Thoracic aorta (tissue), 2 donors: ENCODE measurements at places on chromosomes 2 and 18.

GRCh38 chr2:55408098-55408882 lies 11.4 kb downstream of the CCDC88A start:
- DNase-seq = no peak

- no peak for DNase-seq
These were observed 164.6 kb downstream of the LDLRAD4 start for GRCh38 chr18:13382954-13383827.

DNA sequence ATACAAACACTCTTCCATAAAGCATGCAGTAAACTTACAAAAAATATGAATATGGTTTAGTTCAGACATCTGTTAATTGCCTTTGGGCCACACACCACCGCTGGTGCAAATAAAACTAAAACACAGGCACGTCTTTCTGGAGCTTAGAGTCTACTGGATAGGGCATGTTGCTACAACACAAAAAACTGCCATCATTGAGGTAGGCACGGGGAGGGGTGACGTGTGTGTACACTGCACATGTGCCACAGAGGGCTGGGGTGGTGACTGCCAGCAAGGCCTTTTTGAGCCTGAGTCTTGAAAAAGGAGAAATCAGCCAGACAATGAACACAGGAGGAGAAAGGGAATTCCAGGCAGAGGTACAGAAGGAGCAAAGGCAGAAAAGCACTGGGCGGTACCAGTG lies 5.1 kb downstream of the SERPINE2 start:
- no peak for DNase-seq

DNA sequence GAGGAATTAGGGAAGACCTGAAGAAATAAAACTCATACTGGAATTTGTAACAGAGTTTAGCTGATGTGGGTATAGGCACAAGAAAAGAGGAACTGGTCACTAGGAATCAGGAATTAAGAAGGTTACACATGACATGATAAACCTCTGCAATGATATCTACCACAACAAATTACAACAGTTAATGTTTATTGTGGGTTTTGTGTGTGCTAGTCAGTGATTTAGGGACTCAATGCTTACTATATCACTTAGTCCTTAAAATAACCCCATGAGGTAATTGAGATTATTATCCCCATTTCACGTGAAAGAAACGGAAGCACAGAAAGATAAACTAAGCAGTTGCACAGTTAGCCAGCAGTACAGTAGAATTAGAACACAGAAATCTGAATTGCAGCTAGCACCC lies 415.8 kb upstream of the ZEB2 start:
- no peak for DNase-seq

- no peak for DNase-seq
These were observed 36.1 kb downstream of the METTL21A start for GRCh38 chr2:207589143-207589542.

GRCh38 chr2:98445683-98446581 lies 1.3 kb downstream of the INPP4A start:
- no peak for DNase-seq

- no peak for DNase-seq
These were observed 162.1 kb downstream of the BCL2 start for GRCh38 chr18:63157293-63158011.

- DNase-seq = no peak
These were observed 40.1 kb downstream of the FBXO48 start for GRCh38 chr2:68426848-68427579.

- DNase-seq = no peak
These were observed 39.8 kb upstream of the C2orf15 start for GRCh38 chr2:99101697-99102096.

GRCh38 chr2:200222791-200223190 lies 83.7 kb upstream of the SPATS2L start:
- DNase-seq = no peak

GRCh38 chr2:2328848-2329247 lies 2.2 kb downstream of the MYT1L start:
- no peak for DNase-seq

GRCh38 chr18:3219631-3220335 lies at the start of gene MYOM1:
Gene MYOM1 (minus strand): TSS chr18:3219968. CDS start chr18:3215223, 4,745 bp downstream.
- DNase-seq = no peak

DNA sequence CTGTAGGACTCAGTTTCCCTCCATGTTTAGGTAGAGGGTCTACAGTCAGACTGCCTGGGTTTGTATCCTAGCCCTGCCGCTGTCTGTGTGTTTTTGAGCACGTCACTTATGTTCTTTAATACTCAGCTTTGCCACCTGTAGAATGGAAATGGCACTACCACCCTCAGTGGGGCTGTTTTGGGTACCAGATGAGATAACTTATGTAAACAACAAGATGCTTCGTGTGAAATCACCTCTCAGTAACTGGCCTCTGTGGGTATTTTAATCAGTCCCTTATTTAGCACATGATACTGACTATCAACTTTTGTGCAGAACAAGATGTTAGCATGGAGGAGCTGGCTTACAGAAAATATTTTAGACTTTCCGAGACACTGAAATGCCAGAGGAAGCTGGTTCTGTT lies 296.0 kb downstream of the LRRTM1 start:
- DNase-seq = no peak

- DNase-seq = no peak
These were observed 2.8 kb upstream of the ASTL start for GRCh38 chr2:96140941-96141623.

DNA sequence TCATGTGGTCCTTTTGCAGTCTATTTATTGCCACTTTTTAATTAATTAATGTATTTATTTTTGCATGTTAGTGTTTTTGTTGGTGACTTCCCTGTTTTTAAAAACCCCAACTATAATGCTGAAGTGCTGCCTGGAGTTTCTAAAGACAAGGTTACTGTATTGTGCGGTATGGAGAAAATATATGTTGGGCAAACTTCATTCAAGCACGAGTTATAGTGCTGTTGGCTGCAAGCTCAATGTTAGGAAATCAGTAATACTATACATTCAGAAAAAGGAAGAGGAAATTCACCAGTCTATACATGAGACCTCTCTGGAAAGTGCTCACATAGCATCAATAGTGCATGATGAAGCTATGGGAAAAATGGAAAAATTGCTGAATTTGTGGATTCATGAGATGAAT lies 15.4 kb upstream of the RBMS1 start:
- DNase-seq = no peak

DNA sequence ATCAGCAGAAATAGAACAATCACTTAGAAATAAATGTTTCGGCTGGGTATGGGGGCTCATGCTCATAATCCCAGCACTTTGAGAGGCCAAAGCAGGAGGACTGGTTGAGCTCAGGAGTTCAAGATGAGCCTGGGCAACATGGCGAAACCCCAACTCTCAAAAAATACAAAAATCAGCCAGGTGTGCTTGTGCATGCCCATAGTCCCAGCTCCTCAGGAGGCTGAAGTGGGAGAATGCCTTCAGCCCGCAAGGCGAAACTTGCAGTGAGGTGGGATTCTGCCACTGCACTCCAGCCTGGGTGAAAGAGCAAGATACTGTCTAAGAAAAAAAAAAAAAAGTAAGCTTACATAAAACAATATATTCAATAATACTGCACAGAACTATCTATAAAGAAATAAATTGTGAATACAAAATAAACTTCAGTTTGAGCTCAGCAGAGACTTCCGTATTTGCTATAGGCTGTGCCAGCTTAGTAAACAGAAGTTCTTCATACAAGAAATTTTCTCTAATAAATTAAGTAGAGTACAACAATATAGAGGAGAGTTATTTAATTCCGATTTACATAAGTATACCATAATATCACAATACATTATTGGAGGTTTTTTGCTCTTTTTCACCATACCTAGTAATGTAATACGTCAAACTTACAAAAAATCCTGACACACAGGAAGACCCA lies 43.6 kb downstream of the SRBD1 start:
- no peak for DNase-seq

- DNase-seq = no peak
These were observed 58.5 kb upstream of the TWIST2 start for GRCh38 chr2:238789317-238789806.

DNA sequence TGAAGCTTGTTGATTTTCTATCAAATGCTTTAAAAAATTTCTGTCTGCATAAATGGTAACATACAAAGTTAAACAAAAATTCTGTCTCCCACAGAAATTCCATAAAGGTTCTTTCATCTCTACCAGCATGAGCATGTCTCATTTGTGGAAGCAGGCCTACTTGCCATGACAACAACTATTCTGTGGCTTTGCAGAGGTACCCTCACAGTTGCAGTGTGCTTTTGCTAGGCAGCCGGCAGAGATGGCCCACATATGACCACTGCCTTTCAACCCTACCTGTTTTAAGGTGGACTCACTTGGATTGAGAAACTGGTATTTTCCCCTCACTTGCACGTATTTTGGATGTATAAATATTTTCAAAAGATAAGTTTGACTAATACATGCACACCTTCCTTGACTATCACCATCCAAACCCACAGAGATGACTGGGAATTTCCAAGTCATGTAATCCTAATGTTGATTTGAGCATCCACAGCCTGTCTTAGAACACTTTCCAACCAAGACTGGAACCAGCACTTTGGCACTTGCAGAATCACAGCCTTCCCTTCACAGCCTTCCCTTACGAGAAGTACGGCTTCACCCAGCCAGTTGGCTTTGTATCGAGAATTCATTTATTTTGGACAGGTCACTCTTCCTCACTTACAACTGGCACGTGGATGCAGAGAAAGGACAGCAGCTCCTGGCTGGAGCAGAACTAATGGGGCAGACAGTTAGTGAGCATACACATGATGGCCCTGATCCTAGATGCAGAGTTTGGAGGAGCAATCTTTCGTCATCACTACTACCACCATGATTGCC lies 9.3 kb upstream of the FHL2 start:
- DNase-seq = no peak

GRCh38 chr18:66754335-66754734 lies 150.4 kb upstream of the CDH19 start:
- no peak for DNase-seq

DNA sequence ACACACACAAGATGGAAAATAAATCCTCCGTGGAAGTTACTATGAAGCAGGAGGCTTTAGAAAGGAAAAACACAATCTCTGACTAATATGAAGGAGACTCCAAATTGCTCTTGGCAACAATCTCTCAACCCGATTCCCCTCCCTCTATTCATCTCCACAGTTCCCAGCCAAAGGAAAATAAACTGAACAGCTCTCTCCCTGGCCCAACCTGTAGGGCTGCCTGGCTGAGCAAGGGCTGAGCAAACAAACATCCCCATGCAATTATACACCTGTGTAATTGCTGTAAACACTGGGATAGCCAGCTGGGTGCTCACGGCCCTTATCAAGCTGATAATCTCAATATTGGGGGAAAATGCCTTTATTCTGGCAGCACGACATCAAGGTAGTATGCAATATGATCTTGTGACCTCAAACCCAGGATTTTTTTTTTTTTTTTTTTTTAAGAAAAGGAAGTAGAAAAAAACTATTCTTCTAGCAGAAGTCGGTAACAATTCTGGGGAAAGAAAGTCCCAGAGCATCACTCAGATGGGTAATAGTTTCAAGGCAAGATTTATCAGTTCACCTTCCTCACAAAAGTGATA lies 203.3 kb upstream of the SMAD2 start:
- no peak for DNase-seq

DNA sequence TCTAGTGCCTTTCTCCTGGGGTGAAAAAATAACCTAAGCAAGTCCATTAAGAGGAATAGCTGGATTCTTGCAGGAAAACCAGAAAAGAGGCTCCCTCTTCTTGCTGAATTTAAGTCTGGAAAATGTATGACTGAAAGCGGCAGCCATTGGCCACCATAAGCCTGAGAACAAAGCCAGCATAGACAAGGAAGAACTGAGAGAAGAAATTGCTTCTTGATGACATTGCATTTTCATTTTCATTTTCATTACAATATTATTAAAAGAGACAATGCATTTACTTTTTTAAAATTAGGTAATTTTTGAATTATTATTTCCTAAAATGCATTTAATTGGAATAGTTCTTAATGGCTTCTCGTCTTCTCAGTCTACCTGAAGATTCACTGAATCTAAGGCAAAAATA lies 1157.5 kb upstream of the ZEB2 start:
- no peak for DNase-seq

DNA sequence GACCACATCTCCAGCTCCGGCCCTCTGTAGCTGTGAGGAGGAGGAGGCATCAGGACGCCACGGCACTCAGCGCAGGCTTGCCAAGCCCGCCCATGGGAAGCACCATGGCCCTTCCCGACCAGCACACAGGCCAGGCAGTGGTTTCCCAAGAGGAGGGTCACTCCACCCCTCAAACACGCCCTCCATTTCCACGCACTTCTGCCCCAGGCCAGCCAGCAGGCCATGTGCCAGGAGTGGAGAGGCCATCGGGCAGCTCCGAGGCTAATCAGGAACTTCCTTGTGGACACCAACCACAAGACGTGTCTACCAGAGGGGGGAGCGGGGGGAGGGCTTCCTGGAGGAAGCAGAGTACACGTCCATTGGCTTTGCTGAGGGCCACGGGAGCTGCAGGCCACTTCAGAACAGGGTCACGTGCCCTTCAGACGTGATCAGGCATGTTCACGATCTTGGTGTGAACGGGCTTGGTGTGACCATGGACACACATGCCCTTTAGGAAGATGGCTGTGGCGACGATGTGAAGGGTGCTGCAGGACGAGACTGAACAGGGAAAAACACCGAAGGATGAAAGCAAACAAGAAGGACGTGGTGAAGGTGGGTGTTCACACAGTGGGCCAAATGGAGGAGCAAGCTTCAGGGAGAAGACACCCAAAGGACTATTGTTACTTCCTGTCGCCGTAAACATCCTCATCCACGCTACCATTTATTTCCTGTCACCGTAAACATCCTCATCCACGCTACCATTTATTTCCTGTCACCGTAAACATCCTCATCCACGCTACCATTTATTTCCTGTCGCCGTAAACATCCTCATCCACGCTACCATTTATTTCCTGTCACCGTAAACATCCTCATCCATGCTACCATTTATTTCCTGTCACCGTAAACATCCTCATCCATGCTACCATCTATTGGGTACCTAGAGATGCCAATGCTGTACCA lies 6.5 kb upstream of the MTERF4 start:
- no peak for DNase-seq

DNA sequence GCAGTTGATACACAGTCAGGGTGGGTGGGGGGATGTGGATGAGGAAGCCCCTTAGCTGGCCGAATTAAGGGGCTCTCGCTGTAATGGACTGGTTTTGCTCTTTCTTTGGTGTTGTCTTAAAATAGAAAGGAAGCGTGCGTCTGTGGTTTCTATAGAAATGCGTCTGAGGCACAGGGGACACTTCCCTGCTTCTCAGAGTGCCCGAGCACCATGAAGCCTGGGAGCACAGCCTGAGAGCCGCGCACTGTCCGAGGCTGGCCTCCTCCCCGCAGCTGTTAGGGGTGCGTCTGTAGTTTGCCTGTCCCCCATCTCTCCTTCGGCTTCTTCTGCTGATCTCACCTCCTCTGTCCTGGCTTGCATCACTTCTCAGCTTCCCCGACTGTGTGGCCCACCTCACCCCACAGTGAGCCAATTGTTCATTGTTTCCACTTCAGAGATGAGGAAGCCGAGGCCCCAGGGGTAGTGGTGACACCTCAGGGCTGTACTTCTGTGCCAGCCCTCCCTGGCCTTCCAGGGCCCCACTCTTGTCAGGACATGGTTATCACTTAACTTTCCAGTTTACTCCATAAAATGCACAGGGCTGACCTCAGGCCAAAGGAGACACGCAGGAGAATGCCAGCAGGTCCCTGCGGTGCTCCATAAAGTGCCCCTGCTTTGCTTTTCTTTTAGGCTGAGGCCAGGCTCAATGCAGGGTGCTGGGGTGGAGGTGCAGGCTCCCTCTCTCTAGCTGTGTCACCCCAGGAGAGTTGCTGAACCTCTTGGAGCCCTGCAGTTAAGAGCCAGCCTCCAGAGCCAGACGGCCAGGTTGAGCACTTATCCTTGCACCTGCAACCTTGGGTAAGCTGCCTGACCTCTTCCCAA lies 210.6 kb downstream of the SEPTIN10 start:
- DNase-seq = no peak

- no peak for DNase-seq
These were observed 50.5 kb upstream of the FHOD3 start for GRCh38 chr18:36247036-36247435.

GRCh38 chr2:205714058-205714776 lies 31.9 kb downstream of the NRP2 start:
- DNase-seq = no peak
